ENCODE measurements at places on chromosomes 2 and 18.

DNA sequence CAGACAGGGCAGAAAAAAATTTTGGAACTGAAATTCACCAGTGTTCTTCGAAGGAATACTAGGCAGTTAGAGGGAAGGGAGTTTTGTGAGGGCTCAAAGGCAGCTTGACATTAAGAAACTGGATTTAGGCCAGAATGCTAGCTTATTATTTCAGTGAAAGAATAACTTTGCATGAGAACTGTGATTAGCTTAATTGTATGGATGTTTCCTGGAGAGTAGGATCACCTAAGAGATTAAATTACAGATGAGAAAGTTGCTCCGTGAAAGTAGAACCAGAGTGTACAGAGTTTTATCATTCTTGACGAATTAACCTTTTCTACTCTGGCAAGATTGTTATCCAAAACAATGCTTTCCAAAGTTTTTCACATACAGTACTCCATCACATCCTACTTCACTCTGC is 6.2 kb downstream of the SPAG16 start:
- DNase-seq, result no peak

DNA sequence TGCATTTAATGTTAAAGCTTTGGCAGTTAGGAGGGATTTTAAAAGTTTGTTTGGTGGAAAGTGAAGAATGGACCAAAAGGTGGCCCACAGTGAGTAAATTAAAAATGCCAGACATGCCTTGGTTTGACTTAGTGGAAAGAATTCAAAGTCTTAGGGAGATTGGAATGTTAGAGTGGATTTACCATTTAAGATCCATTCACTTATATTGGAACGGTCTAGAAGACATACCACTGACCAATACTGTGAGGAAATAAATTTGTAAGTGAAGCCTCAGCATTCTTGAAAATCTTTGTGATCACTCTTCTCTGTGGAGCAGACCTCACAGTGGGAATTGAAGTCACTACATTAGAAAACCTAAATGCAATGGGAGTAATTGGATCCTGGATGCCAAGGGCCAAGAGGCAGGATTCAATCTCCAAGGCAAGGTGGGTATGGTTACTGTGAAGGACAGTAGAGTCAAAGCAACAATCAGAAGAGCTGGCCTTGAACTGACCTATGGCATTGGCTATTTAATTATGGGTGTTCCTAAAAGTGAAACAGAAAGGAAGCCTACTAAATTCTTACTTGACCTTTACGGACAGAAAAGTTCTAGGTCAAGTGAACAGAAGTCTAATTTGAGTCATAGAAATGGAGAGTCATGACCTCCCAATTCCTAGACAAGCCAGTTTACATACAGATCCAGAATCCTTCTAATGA is 40.2 kb upstream of the VRK2 start:
- DNase-seq, result no peak

DNA sequence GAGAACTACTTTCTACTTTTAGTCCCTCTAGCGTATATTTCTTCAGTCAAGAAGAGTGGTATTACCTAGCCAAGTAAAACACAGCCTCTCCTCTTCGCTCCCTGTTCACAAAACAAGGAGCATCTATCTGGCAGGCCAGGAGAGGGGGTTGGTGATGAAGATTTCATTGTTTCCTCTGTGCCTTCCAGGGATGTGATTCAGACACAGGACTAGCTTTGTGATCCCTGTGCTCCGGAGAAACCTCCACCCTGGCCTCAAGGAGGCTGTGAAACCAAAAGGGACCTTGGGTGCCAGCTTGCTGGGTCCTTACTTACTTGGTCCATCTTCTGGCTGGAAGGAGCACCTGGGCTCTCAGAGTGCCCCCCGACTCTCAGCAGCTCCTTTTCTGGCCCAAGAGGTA is 5.7 kb downstream of the RHOB start:
- peak; percentile 43 for DNase-seq

DNA sequence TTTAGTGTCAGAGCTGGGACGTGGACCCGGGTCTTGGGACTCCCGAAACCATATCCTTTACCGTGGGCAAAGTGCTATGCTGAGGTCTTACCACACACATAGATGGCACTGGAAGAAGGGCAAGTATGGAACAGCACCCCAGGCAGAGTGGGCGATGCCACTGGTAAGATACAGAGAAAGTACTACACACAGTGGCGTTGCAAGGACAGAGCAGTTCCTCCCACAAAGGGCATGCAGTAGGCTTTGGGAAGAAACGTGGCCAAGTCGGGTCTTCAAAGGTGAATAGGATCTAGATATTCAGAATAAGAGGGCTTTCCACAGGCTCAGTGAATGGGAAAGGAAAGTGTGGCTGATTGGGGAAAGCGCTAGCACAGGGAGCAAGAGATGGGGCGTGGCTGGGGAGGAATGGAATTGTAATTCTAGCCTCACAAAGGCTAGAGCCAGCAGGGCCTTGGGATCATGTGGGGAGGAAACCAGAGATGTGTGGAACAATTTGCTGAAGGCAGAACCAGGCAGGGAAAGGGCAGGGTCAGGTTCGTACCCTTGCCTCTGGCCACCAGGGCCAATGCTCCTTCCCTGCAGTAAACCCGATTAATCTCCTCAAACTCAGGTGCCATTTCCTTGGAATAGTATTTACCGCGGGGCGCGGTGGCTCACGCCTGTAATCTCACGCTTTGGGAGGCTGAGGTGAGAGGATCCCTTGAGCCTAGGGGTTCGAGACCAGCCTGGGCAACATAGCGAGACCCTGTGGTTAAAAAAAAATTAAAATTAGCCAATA is 36.0 kb downstream of the PCBP1 start:
- peak; percentile 31 for DNase-seq

GRCh38 chr2:216740557-216741222 is 45.3 kb upstream of the IGFBP5 start:
- no peak for DNase-seq

- DNase-seq, result no peak
Measured at GRCh38 chr18:9454061-9454703, 21.1 kb upstream of the RALBP1 start.

DNA sequence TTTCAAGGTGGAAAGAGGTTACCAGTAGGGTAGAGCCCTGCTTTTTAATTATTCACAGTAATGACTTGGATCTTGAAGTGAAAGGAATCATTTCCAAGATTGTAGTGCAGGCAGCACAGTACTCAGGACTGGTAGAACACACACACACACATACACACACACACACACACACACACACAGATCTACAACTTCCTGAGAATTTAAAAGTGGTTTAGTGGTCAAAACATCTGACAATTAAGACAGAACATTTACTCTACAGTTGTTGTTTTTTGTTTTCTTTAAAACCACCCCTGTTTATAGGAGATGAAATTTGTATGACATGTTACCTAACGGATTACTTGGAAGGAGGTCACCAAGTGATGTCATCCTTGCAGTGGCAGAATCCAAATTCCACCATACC is 146.7 kb upstream of the VRK2 start:
- DNase-seq, result no peak

DNA sequence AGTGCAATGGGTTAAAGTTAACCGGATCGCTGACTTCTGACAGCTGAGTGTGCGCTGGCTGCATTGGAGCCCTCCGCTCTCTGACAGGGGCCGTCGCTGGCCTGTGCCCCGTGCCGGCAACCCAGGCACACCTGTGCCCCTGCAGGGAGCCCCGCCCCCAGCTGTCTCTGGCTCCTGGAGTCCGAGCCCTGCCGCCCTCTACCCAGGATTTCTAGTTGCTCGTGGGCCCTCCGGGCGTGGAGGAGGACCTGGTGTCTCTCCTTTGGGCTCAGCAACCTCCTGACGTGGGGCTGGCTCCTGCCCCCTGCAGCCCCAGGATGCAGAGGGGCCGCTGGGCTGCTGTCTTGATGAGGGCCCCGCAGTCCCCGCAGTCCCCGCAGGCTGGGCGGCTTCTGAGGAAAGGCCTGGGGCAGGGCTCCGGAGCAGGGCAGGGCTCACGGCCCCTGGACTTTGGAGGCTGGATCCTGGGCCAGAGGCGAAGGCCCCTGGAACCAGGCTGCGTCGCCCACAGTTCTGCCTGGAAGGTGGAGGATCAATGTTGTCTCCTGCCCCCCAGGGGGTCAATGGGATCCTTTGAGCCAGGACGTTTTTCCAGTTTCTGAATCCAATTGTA is 172.8 kb downstream of the RNF144A start:
- DNase-seq, result no peak

- no peak for DNase-seq
Measured at GRCh38 chr18:49345931-49346696, 114.3 kb downstream of the DYM start.

GRCh38 chr2:21097331-21097730 is 26.4 kb upstream of the TDRD15 start:
- no peak for DNase-seq

DNA sequence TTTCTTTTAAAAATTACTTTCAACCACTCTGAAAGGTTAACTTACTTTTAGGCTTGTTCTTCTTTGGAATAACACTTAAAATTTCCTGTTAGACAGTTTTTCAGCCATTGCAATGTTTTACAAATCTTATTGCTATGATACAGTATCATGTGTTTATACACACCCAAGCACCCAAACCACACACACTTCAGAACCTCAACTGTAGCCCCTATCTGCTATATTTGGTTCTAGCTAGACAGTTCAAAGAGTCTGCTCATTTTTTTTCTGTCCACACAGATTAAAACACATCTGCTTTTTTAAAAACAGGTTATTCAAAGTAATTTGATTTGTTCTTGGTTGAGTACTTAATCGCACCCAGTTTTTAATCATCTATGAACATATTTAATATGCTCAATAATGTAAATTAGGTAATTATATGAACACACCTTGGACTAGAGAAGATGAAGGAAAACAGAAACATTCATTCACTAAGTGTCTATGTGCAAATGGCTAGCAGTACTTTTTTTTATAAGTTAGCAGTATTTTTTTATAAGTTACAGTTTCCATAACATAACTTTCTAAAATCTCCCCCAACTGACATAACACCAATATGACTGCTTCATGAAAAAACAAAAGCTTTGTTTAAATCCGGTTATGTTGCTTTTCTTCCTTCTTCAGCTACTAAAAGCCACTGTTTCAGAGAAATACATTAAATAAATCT is 17.6 kb downstream of the FBXO11 start:
- no peak for DNase-seq

DNA sequence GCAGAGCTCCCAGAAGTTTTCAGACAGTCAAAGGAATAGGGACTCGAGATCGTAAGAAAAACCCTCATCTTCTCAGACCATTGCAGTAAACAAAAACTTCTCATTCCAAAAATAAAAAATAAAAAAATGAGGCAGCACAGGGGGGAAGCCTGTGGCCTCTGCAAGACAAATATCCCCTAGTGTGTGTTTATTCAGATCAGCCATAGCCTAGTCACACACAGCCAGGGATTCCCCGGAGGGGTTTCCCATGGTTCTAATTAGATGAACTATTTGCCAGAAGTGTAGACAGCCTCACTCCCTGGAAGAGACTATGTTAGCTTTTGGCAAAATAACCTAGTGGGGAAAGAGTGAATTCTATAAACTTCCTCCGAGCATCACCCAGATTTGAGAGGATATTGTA is 122.9 kb upstream of the KLF7 start:
- DNase-seq, result no peak

DNA sequence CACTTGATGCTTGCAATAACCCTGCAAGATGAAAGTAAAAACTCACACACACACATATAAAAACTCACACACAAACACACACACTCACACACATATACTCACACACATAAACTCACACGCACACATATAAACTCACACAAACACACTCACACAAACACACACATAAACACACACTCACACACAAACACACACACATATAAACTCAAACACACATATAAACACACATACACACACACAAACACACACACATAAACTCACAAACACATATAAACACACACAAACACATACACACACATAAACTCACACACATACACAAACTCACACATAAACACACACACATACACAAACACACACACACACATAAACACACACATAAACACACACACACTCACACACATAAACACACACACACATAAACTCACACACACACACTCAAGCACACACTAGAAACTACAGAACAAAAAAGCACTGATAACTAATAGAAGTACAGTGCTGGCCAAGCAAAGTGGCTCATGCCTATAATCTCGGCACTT is 117.7 kb upstream of the TEKT4 start:
- no peak for DNase-seq

DNA sequence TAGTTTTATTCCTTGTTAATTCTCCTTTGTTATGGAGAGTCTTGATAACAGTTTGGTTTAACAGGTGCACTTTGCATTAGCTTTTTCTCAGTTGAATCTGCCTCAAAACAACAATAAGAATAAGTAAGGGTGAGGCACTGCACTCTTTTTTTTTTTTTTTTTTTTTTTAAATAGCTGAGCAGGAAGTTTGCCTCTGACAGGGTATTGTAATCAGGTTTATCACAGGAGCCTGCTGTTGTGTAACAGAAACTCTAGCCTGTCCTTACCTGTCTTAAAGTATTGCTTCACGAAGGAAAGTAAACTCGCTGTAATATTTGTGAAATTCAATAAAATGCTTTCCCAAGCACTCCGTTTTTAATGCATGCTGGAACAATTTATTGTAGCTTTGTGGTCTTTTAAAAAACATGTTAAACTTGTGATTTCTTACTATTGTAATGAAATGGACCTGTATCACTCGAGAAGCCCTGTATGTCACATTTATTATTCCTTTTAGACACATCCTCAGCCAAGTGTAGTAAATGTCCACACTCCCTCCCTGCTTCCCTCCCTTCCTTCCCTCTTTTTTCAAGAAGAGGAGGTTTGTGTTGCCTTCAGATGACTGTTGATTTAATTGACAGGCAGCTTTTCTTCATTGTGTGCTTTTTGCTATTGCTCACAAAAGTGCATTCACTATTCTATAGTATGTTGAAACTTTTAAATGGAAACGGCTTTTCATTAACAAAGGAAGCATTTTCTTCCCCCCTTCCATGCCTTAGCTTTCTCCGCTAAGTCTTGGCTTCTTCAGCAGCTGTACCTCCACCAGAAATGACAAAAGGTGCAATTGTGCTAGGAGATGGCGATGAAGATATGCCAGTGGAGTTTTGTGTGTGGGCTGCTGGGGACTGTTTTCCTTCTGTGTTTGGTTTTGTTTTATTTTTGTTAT is 52.7 kb downstream of the TAF1B start:
- no peak for DNase-seq

DNA sequence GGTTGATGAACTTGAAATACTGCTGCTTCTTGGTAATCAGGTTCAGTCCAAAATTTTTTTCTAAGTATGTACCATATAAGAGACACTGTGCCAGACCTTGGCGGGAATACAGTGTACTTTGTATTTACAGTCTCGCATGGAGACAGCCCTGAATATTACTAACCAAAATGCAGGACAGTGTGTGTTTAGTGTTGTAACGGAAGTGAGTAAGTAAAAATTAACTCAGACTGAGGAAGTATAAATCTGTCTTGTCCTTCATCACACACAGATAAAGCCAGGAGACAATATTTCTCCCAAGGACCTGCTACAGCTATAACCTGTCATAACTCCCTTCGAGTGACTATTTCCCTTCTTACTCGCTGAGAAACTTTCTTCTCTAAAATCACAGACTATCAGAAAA is 76.9 kb downstream of the ACTR3 start:
- DNase-seq, result no peak

DNA sequence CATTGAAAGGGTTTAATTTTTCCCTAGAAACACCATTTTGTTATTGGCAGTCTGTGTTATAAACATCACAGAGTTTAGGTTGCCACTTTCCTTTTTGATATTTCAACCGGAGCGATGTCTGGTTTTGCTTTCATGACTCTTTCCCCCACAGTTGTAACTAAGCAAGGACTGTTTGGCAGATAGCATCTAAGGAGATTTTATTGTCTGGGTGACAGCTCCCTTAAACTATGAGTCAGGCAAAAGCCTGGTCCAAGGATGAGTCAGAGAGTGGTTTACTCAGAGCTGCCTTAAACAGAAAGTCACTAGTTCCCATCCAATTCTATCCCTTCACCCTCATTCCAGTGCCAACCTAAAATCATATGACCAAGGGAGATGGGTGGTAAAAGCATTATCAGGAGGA is 341.6 kb upstream of the VWC2L start:
- peak; percentile 90 for DNase-seq

Measured in Caki2 (cell line).